ENCODE measurements at places on chromosomes 1 and 21.
A peak's percentile ranks its signal among the peaks of the same experiment; 100 is the strongest.

- DNase-seq = peak; percentile 17
Observed at GRCh38 chr1:31701091-31701736, 2.6 kb downstream of the COL16A1 start.

DNA sequence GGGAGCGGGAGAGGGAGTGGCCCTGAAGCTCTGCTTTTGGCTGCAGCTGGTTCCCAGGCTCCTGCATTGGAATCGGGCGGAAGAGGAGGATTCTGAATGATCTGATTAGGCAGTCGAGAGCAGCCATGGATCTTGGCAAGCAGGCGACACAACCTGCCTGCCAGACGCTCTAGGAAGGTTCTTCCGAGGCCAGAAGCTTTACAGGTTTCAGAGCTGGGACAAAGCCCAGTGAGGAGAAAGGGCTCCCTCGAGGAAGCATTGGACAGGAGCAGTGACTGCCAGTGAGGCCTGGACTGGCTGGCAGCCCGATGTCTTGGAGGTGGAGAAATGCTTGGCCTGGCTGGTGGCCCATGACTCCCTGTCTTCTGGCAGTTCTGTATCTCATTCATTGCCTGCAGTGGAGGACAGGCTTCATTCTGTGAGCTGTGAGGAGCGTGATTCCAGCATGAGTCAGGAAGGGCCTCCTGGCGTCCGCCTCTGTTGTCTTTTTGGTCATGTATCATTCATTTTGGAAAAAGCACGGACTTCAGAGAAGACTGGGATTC is 132.7 kb upstream of the IPO9 start:
- no peak for DNase-seq

DNA sequence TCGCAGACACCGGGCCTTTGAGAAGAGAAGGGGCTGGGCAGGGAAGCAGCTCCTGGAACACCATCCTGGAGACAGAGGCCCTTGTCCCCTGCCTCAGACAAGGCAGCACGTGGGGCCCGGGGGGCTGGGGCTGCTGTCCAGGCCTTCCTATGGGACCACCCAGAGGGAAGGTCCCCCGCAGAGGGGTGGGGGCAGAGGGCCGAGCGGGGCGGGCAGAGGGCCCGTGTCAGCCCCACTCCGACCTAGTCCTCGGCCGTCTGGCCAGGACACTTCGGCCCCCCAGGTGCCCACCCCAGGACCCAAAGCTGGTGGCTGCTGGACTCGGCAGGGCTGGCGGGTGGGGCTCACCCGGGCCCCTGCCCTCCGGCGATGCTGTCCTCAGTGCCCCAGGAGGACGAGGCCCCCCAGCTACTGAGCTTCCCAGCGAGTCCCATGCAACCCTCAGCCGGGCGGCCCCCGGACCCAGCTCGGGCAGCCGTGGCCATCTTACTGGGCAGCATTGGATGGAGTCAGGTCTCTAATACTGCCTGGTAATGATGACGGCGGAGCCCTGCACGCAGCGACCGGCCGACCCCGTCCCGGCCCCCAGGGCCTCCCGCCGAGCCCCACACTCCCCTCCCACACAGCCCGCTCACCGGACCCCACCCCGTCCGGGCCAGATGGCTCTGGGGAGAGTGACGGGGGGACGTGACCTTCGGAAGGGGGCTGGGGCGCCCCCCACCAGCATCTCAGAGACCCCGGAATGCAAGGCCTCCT is 6.9 kb upstream of the TTLL10 start:
- DNase-seq = no peak

GRCh38 chr1:236009857-236010256 is 55.0 kb downstream of the NID1 start:
- no peak for DNase-seq

DNA sequence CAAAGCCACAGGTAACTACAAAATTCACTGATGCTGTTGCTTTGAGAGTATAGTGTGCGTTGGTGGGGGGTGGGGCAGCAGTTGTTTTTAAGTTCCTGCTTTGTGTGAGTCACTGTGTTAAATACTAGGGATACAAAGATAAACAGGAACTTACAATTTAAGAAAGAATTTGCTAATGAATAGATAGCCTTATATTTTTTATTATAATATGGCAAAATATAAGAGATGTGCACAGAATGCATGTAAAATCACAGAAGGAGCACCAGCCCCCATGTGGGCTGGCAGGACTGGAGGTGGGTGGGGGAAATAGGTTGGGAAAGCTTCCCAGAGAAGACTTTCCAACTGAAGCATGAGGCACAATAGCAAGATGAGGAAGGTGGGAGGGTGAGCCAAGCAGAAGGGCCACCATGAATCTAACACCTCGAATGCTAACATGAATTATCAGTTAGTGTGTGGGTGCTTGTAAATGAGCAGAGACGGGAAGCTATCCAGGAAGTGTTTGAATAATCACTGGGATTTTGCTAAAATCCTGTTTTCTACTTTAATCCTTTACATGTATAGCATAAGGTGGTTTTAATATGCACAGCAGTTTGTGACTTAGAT is 57.0 kb upstream of the RAVER2 start:
- DNase-seq = no peak

DNA sequence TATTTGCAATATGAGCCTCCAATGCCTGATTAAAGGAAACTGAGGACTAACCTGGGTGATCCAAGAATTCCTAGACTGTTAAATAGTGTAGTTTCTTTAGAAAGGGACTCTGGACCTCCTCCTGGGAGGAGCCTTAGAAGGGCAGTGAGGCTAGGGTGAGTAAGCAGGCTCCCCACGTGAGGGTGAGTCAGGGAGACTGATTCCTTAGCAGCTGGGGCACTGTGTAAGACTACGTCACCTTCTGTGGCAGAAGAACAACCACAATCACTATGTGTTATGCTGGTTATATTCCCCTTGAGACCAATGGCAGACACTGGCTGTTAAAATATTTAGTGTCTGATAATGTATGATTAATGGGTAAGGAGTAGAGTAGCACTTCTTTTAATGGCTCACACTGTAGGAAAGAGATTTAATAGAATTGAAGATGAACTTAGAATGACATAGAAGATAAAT is 53.3 kb upstream of the SYT14 start:
- no peak for DNase-seq

- DNase-seq = no peak
Observed at GRCh38 chr1:48939042-48939441, 162.4 kb upstream of the BEND5 start.

DNA sequence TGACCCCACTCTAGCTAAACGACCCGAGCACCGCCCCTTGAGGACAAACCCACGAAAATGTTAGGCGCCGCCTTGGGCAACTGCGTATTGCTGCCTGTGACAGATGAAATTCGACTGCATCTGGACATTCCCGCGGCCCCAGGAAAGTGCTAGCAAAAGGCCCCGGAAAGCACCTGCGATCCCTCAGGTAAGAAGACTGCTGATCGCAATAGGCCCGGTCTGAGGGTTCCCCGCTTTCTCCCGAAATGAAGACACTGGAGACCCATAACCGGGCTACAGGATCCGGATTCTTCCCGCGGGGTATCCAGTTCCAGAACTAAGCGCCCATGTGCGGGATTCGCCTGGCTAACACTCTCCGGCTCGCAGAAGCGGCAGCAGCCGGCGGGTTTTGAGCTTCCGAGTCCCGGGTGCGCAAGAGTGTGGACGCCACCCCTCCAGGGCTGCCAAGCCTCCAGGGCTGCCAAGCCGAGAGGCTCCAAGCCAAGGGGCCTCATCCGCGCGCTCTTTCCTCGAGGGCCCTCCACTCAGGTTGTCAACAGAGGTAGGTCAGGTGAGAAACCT is 157.9 kb upstream of the NBPF11 start:
- DNase-seq = no peak

DNA sequence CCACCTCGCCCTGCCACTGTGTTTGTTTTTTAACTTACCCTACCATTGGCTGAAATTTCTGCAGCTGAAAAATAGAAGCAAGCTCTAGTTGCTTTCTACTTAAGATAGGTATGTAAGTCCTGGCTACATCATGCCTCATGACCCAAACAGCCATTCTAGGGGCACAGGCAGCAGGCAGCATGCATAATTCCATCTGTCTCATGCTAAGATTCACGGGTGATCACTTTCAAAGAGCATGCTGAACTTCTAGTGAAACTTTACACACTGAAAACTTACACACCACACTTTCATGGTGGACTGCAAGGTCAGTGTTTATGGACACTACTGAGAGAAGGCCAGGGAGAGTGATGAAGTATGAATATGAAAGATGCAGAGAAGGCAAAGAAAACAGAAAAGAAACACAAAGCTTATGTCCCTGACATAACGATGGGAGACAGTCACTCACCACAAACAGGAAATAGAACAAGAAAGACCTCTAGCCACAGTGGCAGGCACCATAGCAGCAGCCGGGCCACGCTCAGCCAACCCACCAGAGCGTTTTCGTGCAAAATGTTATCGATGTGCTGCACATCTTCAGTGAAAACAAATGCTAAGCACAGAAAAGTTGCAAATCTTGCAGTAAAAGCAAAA is 102.3 kb upstream of the TIAM1 start:
- DNase-seq = peak; percentile 59

DNA sequence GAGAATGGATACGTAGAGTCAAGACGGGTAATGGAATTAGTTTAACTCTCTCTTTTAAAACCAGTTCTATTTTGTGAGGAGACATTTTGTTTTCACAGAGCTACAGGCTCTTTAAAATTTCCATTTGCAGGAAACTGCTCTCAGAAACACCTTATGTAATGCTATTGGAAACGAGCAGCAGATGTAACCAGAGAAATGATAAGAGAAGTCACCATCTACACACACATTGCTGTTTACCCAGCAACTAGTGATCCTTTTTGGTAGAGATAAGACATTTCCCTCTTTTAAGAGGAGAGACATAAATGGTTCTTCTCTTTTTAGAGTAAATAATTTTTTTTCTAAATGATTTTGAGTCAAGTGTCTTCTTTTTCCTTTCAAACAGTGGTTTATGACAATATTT is 80.6 kb downstream of the KCTD3 start:
- DNase-seq = no peak

DNA sequence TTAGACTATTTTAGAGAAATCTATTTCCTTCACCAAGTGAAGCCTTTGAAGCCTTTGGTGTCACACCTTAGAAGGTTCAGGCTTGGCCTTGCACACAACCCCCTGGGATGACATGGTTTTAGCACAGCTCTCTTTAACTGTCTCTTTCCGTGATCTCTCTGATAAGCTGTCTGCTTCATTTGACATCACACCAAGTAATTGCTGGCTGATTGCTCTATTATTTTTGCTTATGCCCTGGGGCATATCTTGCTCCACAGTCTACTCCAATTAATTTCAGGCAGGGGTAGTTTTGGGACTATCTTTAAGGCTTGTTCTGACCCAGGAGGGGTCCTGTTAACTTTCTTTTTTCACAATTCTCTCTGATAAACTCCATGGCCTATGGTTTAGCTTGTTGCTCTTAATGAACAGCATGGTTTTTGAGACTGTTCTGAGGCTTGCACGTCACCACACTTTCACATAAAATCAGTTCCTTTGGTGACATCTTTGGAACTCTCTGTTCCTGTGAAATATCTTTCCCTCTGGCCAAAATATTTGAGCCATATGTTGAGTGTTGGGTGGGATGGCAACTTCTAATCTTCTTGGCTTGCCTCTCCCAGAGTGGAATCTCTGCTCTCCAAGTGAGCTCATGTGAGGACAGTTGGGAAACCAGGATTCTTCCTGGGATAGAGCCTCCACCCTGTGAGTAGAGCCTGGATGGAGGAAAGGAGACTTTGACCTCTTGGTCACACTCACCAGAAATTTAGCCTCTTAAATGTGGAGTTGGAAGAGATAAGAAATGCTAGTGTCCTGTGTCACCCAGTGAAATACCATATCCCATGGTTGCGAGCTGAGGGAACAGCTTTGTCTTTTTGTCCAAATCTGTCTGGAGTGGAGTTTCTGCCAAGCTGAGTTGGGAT is 63.6 kb downstream of the MAP3K21 start:
- no peak for DNase-seq

DNA sequence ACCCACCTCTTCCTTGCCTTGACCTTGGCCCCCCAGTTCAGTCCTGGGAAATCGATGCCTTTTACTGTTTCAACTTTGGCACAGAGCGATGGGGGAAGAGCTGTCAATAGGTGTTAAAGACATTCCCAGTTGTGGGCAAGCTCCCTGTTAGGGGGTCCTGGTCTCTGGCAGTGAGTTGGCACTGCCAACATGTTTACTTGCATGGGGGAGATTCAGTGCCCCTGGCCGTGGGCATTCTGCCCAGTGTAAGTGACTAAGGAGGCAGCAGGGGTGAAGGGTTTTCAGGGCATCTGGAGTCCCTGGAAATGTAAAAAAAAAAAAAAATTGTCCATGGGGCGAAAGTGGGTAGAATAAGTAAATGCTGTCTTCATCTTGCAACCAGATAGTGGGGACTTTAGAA is 407.0 kb downstream of the PTPRU start:
- no peak for DNase-seq

DNA sequence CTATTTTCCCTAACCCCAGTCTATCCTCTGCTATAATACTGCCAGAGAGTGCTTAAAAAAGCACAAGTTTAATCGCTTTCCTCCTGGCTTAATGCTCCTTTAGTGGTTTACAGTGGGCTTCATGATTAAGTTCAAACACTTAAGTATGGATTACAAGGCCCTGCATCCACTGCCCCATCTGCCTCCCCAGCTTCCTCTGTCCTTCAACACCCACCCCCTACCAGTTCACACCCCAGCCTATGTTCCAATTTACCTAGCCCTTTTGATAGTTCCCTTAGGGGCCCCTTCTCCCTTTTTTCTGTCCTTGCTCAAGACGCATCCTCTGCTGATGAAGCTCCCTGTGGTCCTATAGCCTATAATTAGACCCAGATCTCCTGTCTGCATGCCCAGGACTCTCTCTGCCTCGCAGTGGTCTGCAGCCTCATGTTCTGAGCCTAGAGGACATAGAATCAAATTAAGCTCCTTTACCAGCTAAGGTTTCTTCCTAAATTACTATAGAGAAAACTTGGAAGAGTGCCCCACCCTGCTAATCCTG is 212.5 kb downstream of the FGGY start:
- no peak for DNase-seq

DNA sequence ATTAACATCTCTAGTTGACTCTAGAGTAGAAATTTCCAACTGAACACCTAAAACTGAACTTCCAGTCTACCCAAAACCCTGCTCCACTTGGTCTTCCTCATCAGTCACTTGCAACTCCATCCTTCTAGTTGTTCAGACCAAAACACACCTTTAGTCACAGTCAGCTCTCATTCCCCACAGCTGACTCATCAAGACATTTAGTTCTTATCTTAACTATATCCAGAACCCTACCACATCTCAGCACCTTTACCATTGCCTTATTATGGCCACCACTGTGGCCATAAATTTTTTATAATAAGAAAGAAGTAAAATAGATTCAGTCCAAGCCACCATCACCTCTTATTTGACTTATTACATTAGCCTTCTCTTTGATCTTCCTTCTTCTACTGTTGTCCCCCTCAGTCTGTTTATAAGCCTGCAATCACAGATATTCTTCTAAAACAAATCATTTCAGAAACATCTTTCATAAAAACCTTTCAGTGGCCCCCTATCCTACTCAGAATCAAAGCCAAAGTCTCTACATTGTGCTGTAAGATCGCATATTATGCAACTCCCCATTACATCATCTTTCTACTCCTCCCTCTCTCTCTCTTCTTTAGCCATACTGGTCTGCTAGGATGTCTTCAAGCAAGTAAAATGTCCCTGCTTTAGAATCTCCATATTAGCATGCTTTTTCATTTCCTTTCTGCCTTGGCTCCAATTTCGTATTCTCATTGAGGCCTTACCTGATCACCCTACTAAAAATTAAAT is 275.9 kb downstream of the LRRC40 start:
- DNase-seq = no peak

All from activated gamma-delta T cell treated with Interleukin-2 at 50 U/mL for 16 hours (primary cell).